ENCODE measurements at places on chromosomes 16 and 17. TPM values are rescaled to one million over a fixed set of nuclear protein-coding genes. Genes with fewer than 3 reads are reported as not detected.

DNA sequence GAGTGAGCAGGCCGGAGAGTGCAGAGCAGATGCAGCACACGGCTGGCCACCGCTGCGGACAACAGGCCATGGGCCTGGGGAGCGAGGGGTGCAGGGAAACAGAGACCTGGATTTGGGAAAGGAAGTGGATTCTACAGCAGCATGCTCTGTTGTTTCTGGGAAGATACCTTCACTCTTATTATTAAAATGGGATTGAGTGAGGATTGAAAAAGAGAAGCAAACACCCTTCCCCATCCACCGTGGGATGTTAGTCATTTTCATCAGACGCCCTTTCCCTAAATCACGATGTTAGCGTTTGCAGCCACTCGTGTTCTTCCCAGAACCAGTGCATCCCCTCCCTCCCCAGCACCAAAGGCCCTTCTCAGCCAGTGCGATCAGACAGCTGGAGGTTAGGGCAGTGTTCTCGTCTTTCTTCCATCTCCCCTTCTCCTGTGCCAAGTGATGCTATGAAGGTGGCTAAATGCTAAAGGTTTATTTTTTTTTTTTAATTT, 196.5 kb upstream of the CHMP6 start:
- DNase-seq, result no peak

GRCh38 chr16:67674851-67675578, 8.4 kb downstream of the C16orf86 start:
- DNase-seq, result no peak

GRCh38 chr16:30533748-30534367, 800 bp downstream of the ZNF747 start:
- DNase-seq, result no peak

DNA sequence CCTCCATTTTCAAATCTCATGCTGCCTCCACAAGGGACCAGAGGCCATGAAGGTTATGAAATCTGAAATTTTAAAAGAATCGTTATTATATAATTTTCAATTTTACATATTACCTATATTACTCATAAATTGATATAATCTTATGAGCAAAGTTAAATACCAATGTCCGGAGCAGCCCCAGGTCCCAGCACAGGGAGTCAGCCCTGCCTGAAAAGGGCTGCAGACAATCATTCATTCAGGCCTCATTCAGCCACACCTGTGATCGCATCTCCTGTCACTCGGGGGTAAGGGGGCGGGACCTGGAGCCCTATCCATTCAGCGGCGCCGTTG, 172.5 kb downstream of the AHSP start:
- peak; percentile 54 for DNase-seq

The PRSS33 gene
- total RNA-seq, result not detected

DNA sequence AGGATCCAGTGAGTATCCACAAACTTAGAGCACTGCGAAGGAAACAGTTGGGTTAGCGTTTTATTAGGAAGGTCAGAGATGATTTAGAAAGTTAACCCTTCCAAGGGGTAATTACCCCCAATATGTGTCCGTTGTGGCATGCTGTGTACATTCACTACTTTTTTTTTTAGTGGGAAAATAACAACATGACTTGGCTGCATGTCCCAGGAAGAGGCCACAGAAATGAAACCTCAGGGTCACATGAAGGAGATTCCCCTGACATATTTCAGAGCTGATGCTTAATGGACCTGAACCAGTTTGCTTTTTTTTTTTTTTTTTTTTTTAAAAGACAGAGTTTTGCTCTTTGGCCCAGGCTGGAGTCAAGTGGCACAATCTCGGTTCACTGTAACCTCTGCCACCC, 167.5 kb downstream of the PRKCA start:
- no peak for DNase-seq

The KCNG4 gene
- total RNA-seq, result not detected

- DNase-seq, result no peak
Measured at GRCh38 chr16:74758801-74759200, 15.8 kb downstream of the FA2H start.

- peak; percentile 84 for DNase-seq
Measured at GRCh38 chr17:41496803-41497484, 7.2 kb upstream of the KRT36 start.

DNA sequence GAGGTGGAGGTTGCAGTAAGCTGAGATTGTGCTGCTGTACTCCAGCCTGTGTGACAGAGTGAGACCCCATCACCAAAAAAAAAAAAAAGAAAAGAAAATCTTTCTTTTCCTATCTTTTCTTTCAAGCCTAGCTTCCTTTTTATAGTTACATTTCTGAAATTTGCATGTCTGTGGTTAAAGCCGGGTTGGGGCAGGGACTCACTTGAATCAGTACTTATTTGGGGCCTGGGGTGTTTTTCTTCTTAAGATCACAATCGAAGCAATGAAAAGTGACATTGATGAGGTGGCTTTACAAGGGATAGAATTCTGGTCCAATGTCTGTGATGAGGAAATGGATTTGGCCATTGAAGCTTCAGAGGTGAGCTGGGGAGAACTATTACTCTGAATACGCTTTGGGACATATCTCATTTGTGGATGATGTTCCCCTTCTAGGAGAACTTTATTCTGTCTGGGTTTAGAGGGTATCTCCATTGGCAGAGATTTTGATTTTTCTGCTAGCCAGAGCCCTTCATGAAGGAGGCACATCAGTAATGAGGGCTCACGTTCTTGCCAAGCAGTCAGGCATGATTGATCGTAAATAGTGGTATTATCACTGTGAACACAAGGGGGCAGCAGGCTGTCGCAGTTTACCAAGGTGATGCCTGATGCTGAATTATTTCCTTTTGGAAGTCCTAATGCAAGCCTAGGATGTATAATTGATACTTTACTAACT, 14.3 kb downstream of the KPNB1 start:
- peak; percentile 59 for DNase-seq

GRCh38 chr17:29954405-29954804, 13.0 kb downstream of the EFCAB5 start:
- DNase-seq, result no peak

DNA sequence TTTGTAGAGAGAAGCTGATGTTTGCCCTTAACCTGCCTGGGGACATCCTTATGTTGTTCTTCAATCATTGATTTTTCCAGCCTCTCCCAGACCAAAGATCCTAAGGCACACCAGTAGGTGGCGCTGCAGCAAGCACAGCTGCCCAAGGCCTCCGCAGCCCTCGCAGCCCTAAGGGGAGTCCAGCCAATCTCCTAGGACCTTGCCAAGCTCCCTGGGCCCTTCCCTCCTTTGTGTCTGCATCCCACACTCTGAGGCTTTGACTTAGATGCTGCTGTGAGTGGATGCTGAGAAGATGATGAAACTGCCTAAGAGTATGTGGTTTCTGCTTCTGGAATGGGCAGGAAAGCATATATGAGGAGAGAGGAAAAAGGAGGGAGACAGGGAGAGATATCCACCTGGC, 47.1 kb downstream of the SPACA3 start:
- DNase-seq, result no peak

DNA sequence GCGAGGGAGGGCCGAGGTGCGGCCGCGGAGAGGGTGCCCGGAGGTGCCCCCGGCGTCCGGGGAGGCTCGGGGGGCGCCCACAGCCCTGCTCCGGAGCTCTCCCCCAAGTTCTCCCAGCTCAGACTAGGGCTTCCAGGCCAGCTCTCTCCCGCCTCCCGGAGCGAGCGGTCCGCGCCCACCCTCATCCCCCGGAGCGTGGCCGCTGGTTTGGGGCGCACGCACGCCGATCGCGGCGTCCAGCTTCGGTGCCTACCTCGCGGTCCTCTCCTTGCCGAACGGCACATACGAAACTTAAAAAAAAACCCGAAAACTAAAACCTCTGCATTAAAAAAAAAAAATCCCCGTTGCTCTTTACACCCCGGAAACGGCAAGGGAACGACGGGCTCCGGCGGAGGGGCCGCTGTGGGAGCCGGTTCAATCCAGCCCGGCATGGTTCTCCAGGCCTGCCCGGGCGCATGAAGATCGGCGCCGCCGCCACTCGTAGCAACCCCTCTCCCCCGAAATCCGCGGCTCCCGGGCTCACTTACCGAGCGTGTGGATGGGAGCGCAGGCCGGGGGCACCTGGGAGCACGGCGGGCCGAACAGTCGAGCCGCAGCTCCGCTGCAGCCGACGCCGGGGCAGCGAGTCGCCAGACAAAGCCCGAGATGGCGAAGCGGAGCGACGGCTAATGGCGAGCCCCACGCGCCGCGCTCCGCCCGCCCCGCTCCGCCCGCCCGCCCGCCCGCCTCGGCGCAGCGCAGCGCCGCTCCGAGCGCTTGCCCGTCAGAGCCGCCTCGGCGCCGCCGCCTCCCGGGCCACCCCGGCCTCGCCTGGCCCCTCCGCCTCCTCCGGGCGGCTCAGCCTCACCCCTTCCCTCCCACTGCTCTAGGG, 973 bp upstream of the UBTF start:
- peak; percentile 45 for DNase-seq

The CACNG3 gene
- not detected for total RNA-seq

GRCh38 chr17:4728124-4728523, 3.1 kb upstream of the MED11 start:
- DNase-seq, result no peak

GRCh38 chr16:85243308-85243707, 131.0 kb upstream of the CIBAR2 start:
- DNase-seq, result no peak

- DNase-seq, result no peak
Measured at GRCh38 chr17:82013341-82013740, 9.3 kb downstream of the CENPX start.

DNA sequence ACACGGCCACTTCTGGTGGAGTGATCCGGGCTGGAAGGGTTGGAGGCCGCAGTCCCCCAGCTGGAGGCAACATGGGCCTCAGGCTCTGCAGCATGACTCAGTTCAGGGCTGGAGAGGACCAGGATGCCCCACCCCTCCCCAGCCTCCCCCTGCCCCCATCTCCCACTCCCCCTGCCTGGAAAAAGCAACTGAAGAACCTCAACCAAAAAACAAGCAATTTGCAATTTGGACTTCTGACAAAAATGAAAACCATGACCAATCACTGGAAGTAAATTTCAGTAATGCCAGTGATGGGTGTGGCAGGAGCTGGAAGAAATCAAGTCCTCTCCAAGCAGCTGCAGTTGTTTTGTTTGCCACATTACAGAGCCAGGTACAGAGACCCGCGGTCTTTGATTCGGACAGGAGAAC, 6.6 kb upstream of the MIF4GD start:
- DNase-seq, result peak; percentile 38

The G6PC1 gene
- not detected for total RNA-seq

DNA sequence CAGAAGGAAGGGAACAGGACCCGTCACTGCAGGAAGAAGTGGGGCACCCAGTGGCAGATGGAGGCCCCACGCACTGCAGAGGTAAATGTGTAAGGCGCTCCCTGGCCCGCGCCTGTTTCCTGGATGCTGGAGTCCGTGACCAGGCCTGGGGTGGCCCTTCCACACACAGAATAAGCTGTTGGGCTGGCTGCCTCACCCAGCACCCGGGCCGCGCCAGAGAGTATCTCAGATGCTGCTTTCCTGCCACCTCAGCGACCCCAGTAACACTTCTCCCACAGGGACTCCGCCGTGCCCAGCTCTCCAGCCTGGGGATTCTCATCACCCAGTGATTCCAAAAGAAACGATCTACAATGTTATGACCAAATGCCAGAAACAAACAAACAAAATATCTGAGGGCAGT, 1993.1 kb downstream of the TP53TG3F start:
- DNase-seq, result no peak

The UBN1 gene
- 27.6 TPM for total RNA-seq

DNA sequence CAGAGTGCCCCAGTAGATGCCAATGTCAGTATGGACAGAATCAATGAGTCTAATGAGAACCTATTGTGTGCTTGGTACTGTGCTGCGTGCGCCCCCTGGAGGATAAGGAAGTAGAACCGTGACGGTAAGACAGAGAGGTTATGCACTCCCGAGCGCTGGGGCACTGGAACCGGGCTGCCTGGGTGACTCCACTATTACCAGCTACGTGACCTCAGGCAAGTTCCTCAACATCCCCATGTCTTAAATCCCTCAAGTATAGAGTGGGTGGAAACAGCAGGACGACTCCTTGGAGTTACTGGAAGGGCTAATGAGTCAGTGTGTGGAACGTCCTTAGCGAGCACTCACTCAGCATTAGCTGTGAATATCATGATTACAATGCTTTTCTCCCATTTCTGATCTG, 16.2 kb downstream of the CHST4 start:
- peak; percentile 33 for DNase-seq

- DNase-seq, result peak; percentile 32
Measured at GRCh38 chr17:72122010-72122764, 1.4 kb downstream of the SOX9 start.

The MTSS2 gene
- total RNA-seq, result 84.4 TPM

DNA sequence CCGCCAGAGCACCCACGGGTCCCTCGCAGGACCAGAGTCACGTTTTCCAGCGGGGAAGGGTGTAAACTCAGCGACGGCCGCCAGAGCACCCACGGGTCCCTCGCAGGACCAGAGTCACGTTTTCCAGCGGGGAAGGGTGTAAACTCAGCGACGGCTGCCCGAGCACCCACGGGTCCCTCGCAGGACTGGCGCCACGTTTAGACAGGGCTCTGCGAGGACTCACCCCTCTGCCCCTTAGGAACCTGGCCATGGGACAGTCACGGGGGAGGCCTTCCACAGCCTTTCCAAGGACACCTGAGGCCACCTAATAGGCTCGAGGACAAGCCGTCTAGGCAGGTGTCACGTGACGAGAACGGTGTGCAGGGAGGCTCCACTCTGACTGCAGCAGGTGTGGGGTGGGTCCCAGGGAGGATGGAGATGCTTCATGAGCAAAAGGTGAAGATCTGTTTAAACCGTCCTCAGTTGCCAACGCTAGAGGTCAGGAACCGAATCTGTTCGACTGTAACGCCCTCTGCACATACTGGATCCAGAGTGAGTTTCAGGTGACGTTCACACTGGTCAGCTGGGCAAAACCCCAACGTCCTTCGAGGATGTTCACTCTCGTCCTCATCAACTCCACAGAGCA, 48.0 kb upstream of the METRNL start:
- no peak for DNase-seq

DNA sequence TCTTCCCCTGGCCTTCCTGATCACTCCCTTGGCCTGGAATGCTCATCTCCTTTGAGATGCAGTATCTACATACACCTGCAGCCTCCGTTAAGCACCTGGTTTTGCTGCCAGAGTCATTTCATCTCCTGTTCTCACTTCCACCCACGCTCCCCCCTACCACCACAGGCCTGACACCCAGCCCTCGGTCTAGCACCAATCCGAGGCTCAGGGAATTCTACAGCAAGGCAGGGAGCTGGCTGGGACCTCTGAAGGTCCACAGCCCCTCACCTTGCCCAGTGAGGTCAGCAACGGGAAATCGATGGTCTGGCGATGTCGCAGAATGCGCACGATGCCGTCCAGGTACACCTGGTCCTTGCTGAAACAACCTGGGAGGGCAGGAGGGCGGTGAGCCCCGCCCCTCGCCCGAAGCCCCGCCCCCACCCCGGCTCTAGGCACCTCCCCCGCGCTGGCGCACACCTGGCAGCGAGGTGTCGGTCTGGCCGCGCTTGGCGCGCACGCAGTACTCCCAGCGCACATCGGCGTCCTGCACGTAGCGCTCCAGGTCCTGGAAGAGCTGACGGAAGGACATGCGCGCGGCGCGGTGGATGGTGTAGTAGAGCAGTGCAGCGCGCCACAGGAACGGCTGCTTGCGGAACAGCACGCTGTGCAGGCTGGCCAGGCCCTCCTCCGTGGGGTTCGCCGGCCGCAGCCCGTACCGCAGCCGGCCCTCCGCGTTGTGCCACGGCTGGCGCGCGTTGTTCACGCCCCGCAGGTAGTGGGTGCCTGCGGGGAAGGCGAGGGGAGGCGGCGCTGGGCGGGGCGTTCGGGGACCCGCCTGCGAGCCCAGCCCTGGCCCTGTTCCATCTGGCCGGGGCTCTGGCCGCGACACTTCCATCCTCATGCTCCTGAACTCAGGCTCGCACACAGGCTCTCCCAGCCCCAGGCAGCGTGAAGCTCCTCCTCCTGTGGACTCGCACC, 5.7 kb downstream of the MATCAP1 start:
- no peak for DNase-seq

The ETV4 gene
- 49.8 TPM for total RNA-seq

The BRICD5 gene
- 6.2 TPM for total RNA-seq

The NACA2 gene
- not detected for total RNA-seq

The LGALS9B gene
- total RNA-seq, result not detected

Measured in LHCN-M2 (cell line).